ENCODE measurements at places on chromosomes 6 and 20.

GRCh38 chr6:76004202-76004601 lies 68.3 kb downstream of the IMPG1 start:
- no peak for DNase-seq

- no peak for DNase-seq
These were observed 725.3 kb downstream of the COL12A1 start for GRCh38 chr6:74480561-74480960.

DNA sequence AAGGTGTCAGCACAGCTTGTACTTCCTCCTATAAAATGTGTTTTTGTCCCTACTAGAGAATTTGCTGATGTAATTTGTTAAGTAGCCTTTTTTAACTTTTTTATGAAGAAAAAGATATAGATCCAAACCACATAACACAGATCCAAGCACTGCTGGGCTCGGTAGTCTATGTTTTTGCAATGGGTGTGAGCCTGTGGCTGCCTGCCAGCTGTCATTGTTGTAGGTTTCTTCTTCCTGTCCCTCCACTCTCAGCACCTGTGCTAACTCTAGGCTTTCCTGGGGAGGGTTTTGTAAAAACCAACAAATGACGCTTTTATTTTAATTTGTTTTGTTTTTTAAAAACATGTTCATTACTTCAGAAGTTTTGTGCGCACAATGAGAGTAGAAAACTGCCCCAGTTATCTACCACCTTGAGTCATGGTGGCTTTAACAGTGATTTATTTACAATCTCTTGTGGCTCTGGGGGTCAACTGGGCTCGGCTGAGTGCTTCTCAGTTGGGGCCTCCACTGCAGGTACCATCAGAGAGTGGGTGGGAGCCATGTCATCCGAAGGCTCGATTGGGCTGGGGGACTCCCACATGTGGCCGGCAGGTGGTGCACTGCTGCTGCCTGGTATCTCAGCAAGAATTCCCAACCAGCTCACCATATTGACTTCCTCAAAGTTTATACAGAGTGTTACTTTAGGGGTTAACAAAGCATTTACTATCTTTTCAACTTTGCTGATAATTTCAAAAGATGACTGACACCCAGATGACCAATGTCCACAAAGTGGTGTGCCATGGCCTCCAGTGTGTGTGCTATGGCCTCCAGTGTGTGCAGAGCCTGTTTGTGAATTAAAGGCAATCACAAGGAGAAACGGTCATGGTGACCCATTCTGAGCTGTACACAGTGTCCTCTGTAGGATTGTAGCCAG lies 3.0 kb upstream of the CCR6 start:
- no peak for DNase-seq

GRCh38 chr20:32655903-32656512 lies 17.7 kb downstream of the C20orf203 start:
- DNase-seq: no peak

- DNase-seq: no peak
These were observed 16.6 kb downstream of the SH3BGRL2 start for GRCh38 chr6:79647741-79648140.

GRCh38 chr6:27667657-27668441 lies 194.9 kb upstream of the ZNF184 start:
- no peak for DNase-seq

- peak; percentile 65 for DNase-seq
These were observed 79.4 kb downstream of the GFOD1 start for GRCh38 chr6:13407709-13408695.

- no peak for DNase-seq
These were observed 369.5 kb downstream of the THBS2 start for GRCh38 chr6:168884050-168884645.

DNA sequence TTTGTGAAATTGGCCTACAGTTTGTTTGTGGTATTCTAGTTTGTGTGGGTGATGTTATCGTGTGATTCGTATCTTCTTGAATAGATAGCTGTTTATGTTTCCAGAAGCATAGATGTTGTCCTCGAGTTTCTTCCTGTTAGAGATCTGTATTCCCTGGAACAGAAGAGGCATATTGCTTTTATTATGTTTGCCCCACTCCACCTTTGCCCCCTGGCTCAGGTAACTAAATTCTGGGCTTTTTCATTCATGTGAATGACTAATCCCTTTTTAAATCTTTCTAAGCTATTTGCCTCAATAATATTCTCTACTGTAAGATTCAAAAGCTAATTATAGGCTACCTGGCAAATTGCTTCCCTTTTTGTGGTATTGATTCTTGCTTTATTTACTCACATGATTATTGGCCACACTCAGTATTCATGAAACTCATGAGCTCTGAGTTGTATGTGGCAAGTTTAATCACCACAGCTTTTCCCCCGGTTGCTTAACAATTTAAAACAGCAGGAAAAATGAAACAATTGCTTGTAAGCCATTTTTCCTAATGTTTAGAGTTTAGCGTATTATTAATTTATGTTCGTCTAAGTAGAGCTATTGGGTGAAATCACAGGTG lies 12.6 kb downstream of the RNF217 start:
- no peak for DNase-seq

- DNase-seq: peak; percentile 65
These were observed 229.6 kb downstream of the EYA2 start for GRCh38 chr20:47124181-47124717.

DNA sequence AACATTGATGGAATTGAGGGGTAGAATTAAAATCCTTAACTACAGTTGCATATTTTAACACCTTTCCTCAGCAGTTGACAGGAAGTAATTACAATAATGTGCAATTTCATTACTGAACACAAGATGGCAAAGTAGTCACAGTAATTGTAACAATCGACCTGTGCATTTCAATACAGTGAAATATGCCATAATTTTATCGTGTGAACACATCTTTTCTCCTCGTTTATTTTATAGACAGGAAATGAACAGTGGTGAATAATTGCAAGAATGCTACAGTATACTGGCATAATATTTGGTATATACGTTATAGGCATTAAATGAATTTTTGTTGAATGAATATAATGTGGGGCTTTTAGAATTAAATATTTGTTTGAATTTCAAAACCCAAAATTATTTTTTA lies 25.0 kb downstream of the CYB5R4 start:
- no peak for DNase-seq

GRCh38 chr20:36815454-36816091 lies 42.0 kb upstream of the DSN1 start:
- no peak for DNase-seq
